ENCODE measurements at places on chromosomes 2 and 18.

DNA sequence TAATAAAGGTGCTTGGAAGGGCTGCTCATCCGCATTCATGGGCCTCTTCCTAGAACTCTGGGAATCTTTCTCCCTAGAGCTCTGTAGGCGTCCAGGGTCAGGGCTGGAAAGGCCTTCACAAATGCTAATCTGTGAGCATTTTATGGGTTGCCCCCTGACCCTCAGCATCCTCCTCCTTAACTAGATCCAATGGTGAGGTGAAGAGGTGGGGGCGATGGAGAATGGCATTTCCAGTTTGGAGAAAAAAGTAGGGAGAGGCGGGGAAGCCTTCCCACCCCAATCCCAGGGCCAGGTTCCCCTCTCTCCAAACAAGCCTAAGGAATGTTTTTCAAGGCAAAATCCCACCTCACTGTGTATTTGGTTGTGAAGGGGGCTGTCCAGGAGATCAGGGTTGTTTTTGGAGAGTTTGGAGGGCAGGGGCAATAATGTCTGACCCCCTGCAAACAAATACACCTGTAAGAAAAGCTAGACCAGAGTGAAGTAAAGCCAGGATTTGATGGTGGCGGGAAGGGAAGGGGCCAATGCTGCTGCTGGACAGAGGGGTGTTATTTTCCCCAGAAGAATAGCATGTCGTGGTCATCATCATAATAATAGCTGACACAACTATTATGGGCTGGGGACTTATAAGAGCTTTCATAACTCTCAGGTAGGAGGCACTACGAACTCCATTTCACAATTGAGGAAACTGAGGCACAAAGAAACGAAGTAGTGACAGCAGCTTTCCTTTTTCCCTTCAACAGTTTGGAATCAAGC is 1.4 kb upstream of the MYCN start:
- DNase-seq: no peak

DNA sequence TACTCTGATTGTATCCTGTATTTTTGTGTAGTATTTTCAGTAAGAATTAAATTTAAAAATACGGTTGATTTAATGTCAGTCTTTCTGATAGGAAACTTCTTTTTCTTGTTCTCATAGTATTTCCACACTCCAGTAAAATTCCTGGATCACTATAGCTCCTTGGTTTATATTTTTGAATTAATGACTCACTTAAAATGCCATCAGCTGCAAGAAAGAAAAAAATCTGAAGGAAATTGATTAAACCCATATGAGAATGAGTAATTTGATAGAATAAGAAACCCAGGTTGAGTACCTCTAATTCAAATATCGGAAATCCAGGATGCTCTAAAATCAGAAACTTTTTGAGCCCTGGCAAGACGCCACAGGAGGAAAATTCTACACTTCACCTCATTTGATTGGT is 186.8 kb upstream of the RND3 start:
- no peak for DNase-seq

DNA sequence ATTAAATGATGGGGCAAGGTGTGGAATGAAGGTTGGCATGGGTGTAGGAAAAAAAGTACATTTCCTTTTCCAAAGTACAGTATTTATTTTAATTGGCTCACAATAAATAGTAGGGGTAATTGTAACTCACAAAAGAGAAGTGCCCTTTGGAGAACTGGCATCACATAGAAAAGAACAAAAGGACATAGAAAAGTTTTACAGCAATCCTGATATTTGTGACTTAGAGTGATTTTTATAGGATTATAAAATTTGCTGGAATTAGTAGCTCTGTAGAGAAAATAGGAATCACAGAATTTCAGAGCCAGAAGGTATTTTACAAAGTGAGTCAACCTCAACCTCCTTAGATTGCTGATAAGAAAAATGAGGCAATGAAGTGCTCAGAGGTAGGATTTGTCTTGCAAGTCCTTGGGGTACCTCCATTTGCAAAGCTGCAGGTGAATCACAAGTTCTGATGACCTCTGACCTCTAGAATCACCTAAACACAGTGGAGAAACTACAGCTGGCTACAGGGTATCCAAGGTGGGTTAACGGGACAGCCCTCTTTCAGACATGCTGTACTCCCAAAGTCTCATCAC is 133.6 kb downstream of the SOCS6 start:
- no peak for DNase-seq

DNA sequence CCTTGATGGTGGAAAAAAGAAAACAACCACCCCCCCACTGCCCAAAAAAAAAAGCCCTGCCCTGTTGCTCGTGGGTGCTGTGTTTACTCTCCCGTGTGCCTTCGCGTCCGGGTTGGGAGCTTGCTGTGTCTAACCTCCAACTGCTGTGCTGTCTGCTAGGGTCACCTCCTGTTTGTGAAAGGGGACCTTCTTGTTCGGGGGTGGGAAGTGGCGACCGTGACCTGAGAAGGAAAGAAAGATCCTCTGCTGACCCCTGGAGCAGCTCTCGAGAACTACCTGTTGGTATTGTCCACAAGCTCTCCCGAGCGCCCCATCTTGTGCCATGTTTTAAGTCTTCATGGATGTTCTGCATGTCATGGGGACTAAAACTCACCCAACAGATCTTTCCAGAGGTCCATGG is 28.0 kb downstream of the MAL start:
- no peak for DNase-seq

- DNase-seq: no peak
Observed at GRCh38 chr18:42623935-42624334, 491.6 kb downstream of the RIT2 start.

DNA sequence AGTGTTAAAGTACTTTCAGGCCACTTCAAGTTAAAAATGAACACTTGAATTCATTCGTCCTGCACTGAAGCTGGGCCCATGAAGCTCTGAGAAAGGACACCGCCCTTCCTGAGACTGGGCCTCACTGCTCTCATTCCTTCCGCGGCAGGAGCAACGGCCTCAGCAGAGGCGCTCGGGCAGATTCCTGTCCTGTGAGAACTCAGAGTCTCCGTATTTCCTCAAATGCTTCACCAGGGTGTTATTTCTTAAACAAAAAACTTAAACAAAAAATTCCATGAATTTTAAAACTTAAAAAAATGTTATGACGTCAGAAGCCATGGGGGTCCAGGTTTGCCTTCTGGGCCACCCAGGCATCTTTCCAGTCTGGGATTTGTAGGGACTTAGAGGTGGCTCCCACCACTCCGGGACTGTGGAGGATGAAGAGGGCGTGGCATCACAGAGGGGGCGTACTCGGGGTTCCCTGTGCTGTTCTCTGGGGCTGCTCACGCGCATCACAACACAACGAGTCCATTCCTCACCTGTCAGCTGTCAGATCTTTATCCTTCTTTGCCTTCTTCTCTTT is 115.9 kb upstream of the ASB18 start:
- DNase-seq: no peak

DNA sequence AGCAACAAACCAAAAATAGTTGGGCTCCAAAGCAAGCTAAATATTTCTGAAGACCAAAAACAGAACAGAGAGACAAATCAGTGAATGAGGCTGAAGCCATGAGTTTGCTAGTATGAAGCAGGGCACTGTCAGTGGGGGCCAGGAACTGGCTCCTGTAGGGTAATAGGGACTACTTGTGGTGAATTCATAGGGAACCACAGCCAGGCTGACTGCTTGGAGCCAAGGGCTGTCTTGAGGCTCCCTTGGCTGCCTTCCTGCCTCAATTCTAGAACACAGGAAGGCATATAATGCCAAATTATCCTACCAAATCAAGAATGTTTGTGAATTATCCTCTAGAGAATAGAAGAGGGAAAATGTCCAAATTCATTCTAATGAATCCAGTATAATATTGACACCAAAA is 406.0 kb downstream of the CCDC85A start:
- no peak for DNase-seq

GRCh38 chr2:205596581-205596980 is 85.7 kb upstream of the NRP2 start:
- no peak for DNase-seq
